ENCODE measurements at places on chromosomes 11 and 22.

DNA sequence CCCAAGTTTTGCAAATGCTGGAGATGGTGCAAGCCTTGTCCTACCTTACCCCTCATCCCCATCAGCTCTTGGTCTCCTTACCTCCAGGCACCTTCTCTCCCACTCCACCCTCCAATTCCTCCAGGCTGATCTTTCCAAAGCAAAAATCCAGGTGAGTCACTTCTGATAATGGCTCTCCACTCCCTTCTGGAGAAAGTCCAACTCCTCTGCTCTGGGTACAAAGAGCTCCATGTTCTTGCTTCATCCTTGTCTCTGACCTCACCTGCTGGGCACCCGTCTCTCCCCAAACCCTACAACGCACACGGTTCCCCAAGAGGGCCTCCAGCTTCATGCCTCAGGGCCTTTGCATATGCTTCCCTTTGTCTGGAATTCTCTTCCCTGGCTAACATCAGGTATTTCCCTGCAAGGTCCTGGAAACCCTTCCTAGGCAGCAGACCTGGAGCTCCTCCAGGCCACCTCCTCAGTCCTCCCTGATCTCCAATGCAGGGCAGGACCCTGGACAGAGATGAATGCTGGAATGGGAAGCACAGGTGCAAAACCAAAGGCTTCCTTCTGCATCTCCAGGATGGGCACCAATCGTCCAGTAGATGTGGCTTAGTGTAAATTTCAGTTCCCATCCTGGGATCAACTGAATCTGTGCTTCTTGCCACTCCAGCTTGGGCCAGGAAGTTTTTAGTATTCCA, 22.7 kb downstream of the IFT27 start:
- DNase-seq: no peak

DNA sequence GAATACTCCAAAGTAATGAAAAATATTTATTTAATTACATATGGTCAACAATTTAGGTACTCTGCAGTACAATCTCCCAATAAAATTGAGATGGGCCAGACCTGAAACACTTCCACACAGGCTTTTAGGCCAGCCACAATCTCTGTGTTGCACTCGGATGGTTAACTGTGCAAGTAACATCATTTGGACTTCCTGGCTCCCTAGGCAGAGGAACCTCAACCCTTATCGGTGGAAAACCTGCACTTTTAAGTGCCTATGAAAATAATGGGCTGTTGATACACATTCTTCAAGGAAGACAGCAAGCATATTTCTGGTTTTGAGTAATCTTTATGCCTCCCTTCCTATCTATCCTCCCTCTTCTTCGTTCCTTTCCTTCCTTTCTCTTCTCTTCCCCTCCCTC, 343.1 kb downstream of the SOX6 start:
- no peak for DNase-seq

- DNase-seq: peak; percentile 69
Measured at GRCh38 chr11:122843281-122844141, 5.2 kb downstream of the CRTAM start.

DNA sequence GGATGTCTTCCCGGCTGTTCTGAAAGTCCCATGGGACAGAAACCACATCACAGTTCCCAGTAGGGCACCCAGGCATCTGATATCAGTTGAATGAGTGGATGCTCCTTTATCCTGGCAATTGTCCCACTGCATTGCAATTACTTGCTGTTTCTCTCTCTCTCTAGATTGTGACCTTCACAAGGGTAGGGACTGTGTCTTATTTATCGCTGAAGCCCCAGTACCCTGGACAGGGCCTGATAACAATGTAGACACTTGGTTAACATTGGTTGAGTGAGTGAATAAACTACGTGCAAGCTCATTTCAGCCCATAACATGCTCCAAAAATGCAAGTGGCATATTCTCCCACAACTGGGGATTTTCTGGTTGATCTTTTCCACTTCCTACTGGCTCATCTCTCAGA, 193.7 kb upstream of the NARS2 start:
- no peak for DNase-seq

DNA sequence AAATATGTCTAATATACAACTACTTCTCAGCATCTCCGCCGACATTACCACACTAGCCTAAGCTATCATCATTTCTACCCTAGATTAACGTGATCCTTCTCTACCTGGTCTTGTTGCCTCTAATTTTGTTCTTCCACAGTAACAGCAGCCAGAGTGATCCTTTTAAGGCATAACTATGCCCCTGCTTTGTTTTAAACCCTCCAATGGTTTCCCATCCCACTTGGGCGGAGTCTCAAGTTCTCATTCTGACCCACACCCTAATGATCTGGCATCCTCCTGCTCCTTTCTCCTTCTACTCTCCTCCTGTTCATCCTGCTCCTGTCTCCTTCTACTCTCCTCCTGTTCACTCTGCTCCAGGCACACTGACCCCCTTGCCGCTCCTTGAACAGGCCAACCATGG, 31.9 kb upstream of the POU2AF1 start:
- no peak for DNase-seq

DNA sequence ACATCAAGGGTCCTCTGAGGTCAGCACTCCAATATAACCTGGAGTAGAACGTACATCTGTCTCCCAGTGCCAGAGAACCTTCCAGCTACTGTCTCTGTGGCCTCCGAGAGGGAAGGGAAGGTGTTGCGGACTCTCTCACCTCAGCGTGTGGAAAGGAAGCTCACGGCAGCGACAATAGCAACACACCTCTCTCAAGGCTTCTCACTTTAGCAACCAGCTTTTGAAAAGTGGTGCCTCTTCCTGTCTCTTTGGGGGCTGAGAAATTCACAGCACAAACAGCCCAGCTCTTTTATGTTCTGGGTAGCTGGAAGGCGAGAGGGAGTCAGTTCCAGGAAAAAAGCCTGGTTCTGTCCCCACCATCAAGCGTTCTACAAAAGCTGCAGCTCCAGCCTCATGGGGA, 156.9 kb upstream of the TBCEL start:
- DNase-seq: no peak

DNA sequence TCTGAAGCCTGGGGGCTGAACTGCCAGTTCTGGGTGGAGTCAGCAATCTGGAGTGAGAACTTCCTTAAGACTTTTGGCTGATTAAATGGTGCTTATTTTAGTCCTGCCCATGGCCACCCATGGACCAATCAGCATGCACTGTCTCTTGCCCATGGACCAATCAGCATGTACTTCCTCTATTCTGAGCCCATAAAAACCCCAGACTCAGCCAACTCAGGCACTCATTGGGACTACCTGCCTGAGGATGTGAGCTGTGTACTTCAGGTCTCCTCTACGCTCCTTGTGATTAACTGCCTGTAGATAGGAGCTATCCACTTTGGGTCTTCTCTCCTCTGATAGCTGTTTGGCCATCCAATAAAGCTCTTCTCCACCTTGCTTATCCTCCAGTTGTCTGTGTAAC, 342.3 kb upstream of the CCDC179 start:
- no peak for DNase-seq

GRCh38 chr11:83349296-83349695, 63.1 kb upstream of the CCDC90B start:
- no peak for DNase-seq

DNA sequence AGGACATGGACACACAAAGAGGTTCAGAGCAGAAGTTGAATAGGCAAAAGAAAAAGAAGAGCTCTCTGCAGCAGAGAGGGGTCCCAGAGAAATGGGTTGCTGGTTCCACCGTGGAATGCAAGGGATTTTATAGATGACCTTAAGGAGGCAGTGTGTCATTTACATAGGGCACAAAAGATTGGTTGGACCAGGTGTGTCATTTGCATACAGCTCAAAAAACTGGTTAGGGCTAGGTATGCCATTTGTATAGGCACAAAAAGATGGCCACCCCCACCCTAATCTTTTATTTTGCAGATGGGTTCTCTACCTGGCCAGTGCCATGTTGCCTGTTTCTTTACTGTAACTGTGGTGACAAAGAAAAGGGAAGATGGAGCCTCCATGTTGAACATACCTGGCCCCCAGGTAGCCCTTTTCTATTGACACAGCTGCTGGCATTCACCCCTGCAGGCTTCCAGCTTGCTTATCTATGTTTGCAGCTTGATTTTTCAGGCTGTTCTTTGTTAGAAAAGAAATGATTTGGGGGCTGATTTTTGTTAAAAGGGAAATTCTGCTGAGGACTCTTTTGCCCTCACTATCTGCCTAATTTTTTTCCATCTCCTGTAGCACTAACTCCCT, 3.1 kb upstream of the CAVIN3 start:
- DNase-seq: no peak

DNA sequence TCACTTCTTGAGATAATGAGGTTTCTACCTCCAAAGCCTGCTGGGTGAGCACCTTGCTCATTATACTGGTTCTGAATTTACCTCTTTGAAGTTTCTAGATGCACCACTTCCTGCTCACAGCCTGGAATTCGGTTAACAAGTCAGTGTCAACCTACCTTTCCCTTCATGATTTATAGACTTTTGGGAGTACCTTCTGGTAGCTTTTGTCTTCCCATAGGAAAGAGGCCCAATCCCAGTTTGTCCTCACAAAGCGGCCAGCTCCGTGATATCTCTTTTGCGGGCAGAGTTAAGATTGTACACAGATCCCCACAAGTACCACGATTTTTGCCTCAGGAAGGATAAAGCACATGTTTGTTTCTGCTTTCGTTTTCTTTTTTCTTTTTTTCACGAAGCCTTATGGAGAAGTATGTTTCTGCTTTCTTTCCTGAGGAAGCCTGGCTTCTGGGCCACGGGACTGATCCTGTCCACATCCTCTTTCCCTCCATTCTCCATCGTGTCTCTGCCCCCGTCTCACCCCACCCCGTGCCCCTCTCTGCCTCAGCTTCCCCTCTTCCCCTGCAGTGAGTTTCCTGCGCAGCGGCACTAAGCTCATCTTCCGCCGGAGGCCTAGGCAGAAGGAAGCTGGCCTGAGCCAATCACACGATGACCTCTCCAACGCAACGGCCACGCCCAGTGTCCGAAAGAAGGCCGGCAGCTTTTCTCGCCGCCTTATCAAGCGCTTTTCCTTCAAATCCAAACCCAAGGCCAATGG, 5.7 kb upstream of the HINFP start:
- peak; percentile 41 for DNase-seq

DNA sequence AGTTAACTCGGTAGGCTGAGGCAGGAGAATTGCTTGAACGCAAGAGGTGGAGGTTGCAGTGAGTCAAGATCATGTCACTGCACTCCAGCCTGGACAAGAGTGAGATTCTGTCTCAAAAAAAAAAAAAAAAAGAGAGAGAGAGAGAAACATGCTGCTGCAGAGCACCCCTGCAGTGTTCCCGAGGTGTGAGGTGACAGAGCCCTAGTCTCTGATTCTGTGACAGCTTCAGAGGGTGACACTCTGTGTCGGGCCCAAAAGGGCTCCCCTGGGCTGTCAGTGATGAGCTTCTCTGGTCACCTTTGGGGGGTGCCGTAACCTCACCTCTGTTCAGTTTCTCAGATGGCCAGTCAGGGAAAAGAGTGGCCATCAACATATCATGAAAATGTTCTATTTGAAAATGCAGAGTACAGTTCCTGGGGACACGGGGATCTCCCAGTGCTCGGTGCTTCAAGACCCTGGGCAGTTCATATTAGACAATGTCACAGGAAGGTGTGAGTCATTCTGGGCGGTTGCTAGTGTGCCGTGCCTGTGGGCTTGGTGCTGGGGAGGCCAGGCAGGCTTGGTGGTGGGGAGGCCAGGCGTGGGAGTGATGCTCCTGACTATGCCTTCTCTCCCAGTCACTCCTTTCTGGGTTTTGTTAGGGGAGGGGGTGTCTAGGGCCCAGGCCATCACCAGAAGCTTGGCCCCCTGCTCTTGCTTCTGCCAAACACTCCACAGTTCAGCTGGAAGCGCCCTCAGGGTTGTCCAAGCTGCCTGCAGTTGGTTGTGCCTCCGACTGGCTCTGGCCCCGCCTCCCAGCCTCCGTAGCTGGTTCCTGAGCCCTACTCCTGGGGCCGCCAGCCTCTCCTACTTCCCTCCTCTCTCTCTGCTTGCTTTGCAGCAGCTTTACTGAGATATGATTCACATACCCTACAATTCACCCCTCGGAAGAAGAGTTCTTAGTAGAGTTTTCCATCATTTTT, 52.5 kb upstream of the CLDN5 start:
- DNase-seq: peak; percentile 50

- peak; percentile 76 for DNase-seq
Measured at GRCh38 chr22:36156515-36157419, 3.8 kb downstream of the APOL3 start.

DNA sequence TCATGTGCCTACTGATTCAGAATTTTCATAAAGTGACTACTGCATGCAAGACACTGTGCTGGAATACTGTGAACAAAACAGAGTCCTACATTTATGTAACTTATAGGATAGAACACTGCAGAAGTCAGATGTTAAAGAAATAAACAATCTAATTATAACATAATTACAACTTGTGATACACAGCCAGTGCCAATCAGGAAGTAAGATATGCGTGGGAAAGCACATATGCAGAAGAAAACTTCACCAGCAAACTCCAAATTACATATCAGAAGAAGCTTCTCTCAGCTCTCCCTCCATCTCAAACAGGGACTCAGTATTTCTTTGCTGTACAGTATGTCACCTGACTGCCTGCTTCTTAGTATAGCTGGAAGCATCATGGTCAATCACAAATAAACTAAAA, 37.4 kb downstream of the PAK1 start:
- no peak for DNase-seq

DNA sequence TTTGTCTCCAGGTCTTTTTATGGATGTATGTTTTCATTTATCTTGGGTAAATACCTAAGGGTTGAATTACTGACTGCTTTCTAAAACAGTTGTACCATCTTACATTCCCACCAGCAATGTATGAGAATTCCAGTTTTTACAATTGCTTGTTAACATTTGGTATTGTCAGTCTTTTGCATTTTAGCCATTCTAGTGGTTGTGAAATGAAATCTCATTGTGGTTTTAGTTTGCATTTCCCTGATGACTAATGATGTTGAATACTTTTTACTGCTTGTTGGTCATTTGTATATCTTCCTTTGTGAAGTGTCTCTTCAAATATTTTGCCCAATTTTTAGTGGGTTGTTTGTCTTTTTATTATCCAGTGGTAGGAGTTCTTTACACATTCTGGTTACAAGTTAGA, 92.8 kb downstream of the ARFGAP2 start:
- DNase-seq: no peak

DNA sequence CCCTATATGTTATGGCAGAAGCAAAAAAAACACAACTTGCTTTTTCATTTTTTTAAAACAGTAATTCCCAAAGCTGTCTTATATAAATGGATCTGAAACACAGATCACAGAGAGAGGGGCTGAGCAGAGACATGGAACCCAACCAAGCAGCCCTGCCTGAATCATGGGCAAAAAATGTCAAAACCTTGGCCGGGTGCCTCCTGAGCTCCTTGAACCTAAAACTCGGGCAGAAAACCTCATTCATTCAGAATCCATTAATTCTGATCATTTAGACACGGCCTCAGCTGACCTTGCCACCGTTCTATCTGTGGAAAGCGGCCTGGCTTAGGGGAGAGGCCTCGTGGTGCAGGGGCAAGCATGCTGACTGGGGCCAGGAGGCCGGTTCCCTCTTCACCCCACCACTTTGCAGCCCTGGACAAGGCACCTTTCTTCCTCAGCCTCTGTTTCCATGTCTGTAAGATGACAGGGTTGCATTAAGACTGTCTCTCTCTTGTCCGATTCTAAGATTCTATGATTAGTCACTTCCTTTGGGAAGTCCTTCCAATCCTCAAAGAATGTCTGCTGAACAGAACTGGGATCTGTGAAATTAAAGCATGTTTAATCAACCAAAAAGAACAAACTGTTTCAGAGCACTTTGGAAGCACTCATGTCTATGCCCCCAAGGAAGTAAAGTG, 26.0 kb downstream of the TENM4 start:
- DNase-seq: no peak

GRCh38 chr11:47641600-47642098, 710 bp downstream of the MTCH2 start:
- DNase-seq: no peak

- no peak for DNase-seq
Measured at GRCh38 chr11:62241095-62241494, 944 bp upstream of the SCGB1D2 start.

GRCh38 chr11:959608-960007, 33.9 kb downstream of the AP2A2 start:
- DNase-seq: no peak

GRCh38 chr11:121351083-121351630, 58.6 kb downstream of the SC5D start:
- DNase-seq: no peak
